ENCODE measurements at places on chromosomes 2 and 18.

GRCh38 chr2:134337631-134338030 is 83.8 kb downstream of the MGAT5 start:
- no peak for DNase-seq

GRCh38 chr2:148508878-148509287 is 135.7 kb upstream of the EPC2 start:
- no peak for DNase-seq

DNA sequence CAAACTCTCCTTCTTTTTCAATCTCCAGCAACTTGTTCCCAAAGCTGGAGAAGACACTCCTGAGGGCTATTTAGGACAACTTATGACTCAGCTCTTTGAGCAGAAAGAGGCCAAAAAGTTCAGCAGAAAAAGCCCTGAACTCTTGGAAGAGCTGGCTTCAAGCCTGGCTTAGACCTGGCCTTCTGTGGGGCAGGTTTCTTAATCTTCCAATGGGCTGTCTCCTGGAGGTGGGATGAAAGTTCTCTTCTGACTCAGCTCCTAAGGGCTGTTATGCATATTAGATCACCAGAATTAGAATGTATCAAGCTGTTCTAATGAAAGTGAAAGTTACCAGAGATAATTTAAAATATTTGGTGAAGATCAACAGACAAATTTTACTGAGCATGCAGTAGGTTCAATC is 129.4 kb downstream of the RAD51AP2 start:
- no peak for DNase-seq

DNA sequence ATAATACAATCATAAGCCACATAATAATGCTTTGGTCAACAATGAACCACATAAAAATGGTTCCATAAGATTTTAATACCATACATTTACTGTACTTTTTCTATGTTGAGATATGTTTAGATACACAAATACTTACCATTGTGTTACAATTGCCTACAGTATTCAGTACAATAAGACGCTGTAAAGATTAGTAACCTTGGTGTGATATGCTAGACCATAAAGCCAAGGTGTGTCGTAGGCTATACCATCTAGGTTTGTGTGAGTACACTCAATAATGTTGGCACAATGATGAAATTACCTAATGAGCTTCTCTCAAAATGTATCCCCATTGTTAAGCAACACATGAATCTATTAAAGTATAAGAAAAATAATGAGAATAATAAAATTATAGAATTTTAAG is 662.3 kb downstream of the SATB2 start:
- no peak for DNase-seq

- DNase-seq = no peak
These were observed 174.9 kb downstream of the NR4A2 start for GRCh38 chr2:156157670-156158069.

GRCh38 chr2:148646231-148646559 is 1.6 kb downstream of the EPC2 start:
- no peak for DNase-seq

DNA sequence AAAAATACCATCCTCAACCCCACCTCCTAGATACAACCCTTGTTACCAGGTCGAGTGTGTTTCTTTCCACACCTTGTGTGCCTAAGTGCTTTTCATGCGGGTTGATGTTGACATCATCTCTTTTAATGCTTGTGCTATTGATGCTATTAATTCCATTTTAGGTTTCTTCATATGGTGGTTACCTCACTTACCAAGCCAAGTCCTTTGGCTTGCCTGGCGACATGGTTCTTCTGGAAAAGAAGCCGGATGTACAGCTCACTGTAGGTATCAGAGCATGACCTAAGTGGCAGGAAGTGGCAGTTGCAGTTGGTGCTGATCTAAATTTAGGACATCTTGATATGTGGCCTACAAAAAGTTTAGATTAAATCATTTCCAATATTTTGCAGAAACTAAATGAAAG is 149.9 kb upstream of the TTC39C start:
- DNase-seq = no peak

DNA sequence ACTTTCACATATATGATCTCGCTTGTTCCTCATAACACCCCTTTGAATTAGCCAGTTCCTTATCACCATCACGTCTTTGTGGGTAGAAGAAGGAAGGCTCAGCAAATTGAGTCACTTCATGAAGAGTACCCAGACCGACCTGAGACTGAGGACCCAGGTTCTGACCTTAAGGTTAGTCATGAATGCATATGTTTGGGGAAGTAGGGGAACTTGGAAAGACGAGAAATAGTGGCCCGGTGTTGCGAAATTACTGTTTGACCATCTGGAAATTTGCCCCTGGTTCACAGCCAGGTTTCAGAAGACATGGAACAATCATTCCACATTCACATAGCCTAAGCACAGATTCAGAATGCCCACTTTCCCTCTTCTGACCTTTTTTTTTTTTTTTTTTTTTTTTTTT is 59.8 kb downstream of the MEIS1 start:
- DNase-seq = no peak

DNA sequence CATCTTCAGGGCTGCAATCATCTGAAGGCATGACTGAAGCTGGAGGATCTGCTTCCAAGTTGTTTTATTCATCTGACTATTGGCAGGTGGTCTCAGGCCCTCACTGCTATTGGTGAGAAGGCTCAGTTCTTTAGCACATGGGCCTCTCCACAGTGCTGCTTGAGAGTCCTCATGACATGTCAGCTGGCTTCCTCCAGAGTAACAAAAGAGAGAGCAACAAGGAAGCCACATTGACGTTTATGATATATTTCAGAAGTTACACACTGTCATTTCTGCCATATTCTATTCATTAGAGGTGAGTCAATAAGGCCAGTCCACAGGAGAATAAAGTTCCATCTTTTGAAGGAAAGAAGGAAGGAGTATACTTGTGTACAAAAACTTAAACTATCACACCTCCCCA is 7.9 kb upstream of the SIGLEC15 start:
- no peak for DNase-seq

- DNase-seq = no peak
These were observed 48.1 kb downstream of the LHCGR start for GRCh38 chr2:48707466-48707865.

- no peak for DNase-seq
These were observed 18.1 kb upstream of the LYPD6B start for GRCh38 chr2:149020432-149020851.
